Activated CD4-positive, alpha-beta T cell treated with anti-CD3 and anti-CD28 coated beads, Interleukin-2, amount 10 ng/mL, durations not matched to agents 24 days and 14 days (primary cell): ENCODE measurements at places on chromosomes 2 and 18. TPM values are rescaled to one million over a fixed set of nuclear protein-coding genes. Genes with fewer than 3 reads are reported as not detected.

LRRC30 gene
- total RNA-seq: not detected in 2 replicates

DUSP19 gene
- total RNA-seq: 1.0 and 2.3 TPM in 2 replicates

FAP gene
- not detected in 2 replicates for total RNA-seq

LYG1 gene
- 2.1 TPM in 2 replicates for total RNA-seq

CRYGD gene
- not detected in 2 replicates for total RNA-seq

CGREF1 gene
- 14.4 and 15.1 TPM in 2 replicates for total RNA-seq

- DNase-seq: no peak
Observed at GRCh38 chr2:137420744-137421143, 543.5 kb upstream of the HNMT start.

DNA sequence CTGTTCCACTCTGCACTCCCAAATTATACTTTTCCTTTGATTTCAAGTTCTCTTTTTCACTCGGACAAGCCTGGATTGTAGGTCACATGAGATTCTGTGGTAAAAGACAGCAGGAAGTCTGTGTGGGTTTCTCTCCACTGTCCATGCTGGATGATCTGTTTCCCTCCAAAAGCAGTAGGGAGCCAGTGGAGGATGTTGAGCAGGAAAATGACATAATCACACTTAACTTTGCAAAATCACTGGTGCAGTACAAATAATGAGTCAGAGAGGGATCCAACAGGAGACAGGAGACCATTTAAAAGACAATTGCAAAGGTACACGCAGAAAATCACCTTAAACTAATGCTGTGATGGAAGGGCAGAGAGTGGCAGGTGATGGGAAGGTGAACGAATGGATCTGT is 301.3 kb downstream of the ZNF407 start:
- DNase-seq: no peak

DNA sequence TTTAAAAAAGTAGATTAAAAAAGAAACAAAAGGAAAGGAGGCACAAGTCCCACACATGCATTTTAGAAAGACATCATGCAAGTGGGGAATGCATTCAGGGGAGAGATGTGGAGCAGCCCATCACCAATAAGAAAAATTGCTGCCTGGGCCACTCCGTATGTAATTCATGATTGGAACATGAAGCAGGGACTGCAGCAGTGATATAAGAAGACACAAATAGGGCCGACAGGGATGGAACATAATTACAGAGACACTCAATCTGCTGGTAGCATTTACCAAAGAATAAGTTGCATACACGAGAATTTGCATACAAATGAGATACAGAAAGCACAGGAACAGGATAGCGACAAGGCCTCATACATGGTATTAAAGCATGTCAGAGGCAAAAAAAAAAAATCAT is 6.5 kb upstream of the AFF3 start:
- DNase-seq: no peak

GRCh38 chr2:58680755-58681310 is 439.7 kb upstream of the FANCL start:
- DNase-seq: no peak

GRCh38 chr18:62436636-62437234 is 86.1 kb upstream of the ZCCHC2 start:
- DNase-seq: no peak

GRCh38 chr2:169761251-169761969 is 27.8 kb downstream of the KLHL23 start:
- no peak for DNase-seq

GRCh38 chr2:217617616-217618022 is 385.2 kb downstream of the TNS1 start:
- no peak for DNase-seq

GRCh38 chr18:70132999-70133398 is 72.5 kb downstream of the RTTN start:
- DNase-seq: no peak

DNA sequence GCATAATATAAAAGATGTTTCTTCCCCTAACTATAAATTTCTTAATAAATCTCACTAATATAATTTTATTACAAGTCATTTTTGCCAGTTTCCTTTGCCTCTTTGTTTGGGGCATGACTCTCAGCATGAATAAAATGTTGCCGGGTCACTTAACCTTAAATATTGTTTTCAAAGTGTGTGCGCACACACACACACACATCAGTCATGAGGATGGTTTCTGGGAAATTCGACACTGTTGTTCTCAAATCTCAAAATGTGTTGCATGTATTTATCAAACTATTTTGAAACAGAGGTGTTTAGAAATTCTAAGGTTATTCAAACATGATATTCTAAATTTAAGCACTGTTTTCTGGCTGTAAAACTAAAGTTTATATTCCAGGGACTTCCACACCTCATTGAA is 31.5 kb downstream of the FAP start:
- no peak for DNase-seq

GRCh38 chr18:13353084-13353823 is 134.7 kb downstream of the LDLRAD4 start:
- DNase-seq: peak; percentile 76

GRCh38 chr18:2032036-2032435 is 539.3 kb downstream of the METTL4 start:
- no peak for DNase-seq

DNA sequence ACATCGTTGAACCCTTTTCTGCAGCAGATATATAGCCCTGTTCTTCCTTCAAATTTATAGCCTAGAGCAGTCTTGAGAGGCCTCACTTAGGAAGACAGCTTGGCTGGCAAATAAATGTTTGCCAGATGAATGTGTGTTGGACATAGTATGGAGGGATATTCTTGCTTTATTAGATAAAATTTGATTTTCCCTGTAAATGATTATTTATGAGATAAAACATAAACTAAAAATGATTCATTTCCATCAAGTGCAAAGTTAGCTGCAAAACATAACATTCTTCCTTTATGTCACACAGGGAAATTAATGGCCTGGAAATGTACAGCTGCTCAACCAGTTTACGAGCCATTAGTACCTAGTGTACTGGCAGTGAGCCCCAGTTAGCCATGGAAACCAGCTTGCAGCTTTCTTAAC is 82.5 kb downstream of the LIMS1 start:
- no peak for DNase-seq

DNA sequence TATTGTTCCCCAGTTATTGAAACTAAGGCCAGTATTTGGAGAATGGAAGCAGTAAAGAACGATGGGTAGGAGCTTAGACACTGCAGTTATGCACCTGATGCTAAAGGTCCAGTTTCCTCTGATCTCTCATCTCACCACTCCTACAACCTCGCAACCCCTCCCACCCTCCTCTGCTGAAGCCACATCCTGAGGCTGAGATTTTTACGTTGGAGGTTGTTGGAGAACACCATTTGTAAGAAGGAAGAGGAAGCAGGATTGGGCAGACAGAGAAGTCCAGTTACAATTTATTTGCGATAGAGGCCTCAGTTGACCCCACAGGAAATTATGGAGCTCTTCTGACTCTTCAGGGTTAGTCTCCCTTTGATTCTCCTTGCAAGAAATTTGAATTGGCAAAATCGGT is 54.3 kb upstream of the NDUFV2 start:
- no peak for DNase-seq

DNA sequence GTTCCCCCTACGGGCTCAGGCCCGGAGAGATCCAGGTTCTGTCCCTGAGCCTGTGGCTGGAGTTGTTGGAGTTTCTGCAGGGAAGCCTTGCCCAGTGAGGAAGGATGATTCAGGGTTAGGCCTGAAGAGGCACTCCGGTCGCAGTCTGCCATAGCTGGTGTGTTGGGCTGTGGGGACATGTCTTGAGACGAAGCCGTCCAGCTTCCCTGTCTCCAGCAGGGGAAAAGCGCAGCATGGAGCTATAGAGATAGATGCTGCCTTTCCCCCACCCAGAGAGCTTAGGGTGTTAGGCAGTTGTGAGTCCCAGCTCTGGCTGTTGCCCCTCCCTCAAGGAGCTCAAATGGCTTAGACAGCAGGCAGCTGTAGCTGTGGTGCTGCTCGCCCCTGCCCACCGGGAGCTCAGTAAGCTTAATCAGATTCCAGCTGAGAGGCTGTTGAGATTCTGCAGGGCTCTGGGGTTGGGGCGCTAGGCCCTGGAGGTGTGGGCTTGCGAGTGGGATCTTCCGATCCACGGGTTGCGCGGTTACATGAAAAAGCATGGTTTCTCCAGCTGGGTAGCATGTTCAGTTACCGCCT is 103.9 kb downstream of the PMAIP1 start:
- no peak for DNase-seq

DNA sequence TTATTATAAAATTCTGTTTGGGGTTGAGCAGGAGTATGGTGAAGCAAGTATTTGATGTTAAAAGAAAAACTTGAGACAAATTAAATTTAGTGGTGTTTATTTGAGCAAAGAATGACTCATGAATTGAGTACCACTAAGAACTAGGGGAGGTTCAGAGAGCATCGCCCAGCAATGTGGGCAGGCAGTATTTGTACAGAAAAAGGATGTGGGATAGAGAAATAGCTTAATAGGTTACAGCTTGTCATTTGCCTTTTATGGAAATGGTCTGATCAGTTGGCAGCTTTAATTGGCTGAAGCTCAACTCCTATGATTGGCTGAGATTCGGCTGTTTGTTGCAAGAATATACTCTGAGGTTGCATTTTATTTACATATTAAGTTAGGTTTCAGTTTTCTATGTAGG is 68.2 kb downstream of the LRATD1 start:
- no peak for DNase-seq

- DNase-seq: peak; percentile 82
Observed at GRCh38 chr2:191625016-191625415, 52.9 kb upstream of the NABP1 start.

DNA sequence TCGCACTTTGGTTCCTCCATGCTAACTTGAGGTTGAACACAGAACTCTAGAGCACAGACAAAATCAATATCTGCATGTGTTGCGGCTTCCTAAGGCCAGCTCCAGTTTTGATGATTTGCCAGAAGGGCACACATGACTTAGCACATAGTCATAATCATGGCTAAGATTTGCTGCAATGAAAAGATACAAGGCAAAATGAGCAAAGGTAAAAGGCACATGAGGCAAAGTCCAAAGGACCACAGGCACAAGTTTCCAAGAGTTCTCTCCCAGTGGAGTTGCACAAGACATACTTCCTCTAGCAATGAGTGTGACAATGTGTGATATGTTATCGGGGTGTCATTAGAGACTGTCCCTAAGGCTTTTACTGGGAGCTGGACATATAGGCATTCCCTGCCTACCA is 24.2 kb upstream of the CXXC1 start:
- DNase-seq: no peak

GRCh38 chr2:241568726-241569125 is 10.2 kb downstream of the BOK start:
- DNase-seq: no peak
